ENCODE measurements at places on chromosomes 12 and 14. TPM values are rescaled to one million over a fixed set of nuclear protein-coding genes. Genes with fewer than 3 reads are reported as not detected.

GRCh38 chr14:82412545-82412944 is 878.9 kb upstream of the SEL1L start:
- DNase-seq: no peak

GRCh38 chr12:119696943-119697342 is 29.0 kb downstream of the PRKAB1 start:
- DNase-seq: no peak

- DNase-seq: no peak
These were observed 108.0 kb upstream of the MAX start for GRCh38 chr14:65210118-65210821.

DNA sequence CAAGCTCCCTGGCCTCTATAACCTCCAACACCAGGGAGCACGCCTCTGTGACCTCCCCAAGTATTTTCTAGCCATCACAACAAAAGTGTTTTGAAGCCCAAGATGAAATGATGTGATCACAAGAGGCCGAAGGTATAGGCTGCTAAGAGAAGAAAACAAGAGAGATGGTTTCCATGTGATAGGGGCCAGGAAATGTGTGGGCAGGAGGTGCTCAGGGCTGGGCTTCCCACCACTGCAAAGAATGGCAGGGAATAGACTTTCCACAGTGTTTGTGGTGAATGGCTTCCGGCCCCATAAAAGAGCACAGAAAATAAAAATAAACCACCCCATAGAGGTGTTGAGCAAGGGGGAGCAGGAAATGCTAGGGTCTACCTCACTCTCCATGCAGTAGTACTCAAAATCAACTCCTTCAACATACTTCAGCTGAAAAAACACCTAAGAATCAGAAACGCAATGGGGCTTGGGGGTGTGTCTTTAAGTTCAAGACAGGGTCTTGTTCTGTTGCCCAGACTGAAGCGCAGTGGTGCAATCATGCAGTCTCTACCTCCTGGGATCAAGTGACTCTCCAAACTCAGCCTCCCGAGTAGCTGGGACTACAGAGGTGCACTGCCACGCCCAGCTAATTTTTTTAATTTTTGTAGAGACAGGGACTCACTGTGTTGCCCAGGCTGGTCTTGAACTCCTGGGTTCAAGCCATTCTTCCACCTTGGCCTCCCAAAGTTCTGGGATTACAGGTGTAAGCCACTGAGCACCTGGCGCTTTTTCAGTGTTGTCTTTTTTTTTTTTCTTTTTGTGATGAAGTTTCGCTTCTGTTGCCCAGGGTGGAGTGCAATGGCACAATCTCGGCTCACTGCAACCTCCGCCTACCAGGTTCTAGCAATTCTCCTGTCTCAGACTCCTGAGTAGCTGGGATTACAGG is 27.1 kb downstream of the DAD1 start:
- DNase-seq: no peak

- no peak for DNase-seq
These were observed 107.0 kb downstream of the MGST1 start for GRCh38 chr12:16454481-16454880.

DNA sequence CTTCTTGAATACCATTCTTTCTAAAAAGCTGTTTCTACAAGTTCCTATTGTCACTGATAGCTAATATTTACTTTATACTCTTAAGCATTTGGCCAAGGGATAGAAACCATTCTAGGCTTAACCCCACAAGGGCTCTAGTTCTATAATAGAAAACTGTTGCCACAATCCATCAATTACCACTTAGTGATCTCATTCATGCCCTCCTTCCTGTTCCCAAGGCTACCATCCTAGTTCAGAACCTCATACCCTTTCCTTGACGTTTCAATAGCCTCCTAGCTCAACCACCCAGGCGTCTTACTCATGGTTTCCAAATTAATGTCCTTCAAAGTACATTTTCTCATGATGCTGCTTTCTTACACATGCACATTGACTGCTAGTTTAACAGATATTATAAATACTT is 493.5 kb downstream of the NAV3 start:
- no peak for DNase-seq

DNA sequence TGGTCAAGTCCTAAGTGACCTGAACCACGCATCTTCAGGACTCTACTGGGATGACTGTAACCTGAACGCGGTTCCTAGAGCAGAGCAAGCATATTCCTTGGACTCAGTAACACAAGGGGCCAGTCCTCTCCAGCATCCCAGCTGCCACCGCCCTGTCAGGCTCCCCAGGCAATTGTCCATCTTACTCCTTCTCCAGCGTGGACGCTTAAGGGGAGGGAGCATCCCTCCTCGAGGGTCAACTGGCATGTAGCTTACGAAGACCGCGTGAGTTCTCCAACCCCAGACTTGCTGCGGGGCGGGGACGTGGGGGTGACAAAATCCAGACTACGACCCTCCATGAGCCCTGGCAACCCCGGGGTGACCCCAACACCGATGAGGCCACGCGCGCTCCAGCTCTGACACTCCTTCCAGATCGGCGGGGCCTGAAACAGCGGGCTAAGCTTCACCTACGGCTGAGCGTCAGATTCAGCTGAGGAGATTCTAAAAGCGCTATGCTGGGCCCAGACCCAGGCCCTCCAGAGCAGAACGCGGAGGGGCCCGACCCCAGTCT is 846 bp upstream of the MTHFD1 start:
- DNase-seq: no peak

DNA sequence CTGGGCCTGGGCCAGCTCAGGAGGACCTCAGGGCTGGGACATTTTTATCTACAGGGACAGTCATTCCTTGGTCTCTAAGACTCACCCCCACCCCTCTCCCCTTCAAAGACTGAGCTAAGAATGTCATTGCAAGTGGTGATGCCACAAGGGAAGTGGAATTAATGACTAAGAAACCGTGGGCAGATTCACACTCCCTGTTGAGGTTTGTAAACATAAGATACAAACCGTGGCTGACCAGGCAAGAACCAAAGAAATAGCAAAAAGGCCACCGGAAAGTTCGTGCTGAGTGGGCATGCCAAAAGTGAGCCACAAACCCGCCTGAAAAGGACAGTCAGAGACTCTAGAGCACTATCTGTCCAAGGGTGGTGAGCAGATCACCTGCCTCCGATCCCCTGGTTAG is 25.7 kb downstream of the NUAK1 start:
- no peak for DNase-seq

DNA sequence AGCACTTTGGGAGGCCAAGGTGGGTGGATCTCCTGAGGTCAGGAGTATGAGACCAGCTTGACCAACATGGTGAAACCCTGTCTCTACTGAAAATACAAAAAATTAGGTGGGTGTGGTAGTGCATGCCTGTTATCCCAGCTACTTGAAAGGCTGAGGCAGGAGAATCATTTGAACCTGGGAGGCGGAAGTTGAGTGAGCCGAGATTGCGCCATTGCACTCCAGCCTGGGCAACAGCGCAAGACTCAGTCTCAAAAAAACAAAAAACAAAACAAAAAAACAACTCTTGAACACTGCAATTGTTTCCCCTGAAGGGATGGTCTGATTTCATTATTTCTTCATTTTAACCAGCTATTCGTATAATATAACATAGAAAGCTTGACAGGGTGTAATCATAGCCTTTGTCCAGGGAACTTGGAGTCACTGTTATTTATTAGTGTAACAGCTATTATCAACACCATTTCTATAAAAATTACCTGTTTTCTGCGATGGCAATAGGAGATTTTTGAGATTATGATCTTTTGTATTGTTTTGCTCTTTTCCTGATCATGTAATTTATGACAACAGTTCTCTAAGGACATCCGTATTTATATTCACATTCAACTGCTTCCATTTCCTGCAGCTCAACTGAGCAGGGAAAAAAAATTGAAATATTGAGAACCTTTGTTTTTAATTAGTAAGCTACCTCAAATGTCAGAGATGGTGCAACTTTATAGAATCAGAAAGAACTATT is 94.7 kb downstream of the DIP2B start:
- no peak for DNase-seq

DNA sequence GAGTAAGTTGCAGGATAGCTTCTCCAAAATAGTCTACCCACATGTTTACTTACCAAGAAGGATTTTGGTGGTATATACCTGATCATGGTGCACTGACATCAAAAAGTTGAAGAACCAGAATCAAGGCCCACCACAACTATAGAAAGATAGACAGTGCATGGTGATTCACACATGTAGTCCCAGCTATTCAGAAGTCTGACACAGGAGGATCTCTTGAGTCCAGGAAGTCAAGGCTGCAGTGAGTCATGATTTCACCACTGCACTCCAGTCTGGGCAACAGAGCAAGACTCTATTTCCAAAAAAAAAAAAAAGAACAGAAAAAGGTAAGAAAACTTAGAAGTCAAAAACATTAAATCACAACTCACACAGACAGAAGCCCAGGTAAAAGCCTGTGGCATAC is 422.2 kb upstream of the FOXG1 start:
- no peak for DNase-seq

GRCh38 chr12:15356951-15357364 is 34.6 kb downstream of the PTPRO start:
- DNase-seq: no peak

DNA sequence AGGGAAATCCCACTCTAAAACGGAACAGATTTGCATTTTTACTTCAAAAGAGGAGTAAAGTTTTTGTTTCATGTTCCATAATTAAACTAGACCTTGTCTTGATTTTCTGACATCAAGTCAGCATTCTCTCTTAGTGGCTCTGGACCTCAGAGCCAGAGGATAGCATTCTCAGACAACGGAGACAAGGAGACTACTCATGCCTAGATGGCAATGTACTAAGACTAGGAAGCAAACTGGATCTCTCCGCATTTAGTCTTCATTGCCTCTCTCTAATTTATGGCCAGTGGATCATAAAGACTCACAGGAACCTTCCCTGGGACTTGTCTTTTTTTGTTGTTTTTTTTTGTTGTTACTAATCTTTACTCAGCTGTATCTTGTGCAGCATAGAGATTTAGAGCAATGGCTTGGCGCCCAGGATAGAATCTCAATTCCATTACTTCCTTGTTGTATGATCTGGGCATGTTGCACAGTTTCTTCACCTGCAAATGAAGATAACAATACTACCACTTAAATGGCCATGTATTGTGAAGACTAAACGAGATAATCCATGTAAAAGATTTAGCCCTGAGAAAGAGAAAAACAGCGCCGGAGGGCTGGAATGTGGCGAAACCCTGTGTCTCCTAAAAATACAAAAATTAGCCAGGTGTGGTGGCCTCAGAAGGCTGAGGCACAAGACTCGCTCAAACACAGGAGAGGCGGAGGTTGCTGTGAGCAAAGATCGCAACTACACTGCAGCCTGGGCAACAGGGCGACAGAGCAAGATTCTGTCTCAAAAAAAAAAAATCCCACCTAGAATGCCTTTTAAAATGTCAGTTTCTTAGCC is 4.0 kb upstream of the GEMIN2 start:
- DNase-seq: no peak

GRCh38 chr14:61654026-61654425 is 41.3 kb upstream of the HIF1A start:
- DNase-seq: no peak

DNA sequence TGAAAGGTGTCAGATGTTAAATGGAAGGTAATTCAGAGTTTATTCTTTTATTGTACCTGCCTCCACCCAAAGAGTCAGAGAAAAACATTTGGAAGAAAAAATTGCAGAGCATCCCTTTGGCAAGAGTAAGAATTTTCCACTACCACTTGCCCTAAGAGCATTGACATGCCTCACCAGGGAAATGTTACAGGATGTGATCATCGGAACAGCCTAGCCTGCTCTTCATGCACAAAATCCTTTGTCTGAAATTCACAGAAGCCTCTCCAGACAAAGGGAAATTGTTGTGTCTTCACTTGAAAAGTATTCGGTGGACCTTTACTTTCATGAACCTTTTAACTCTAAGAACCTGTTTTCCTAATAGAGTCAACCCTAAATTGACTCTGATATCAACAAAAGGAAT is 36.9 kb downstream of the ATP2A2 start:
- DNase-seq: no peak

- DNase-seq: no peak
These were observed 44.1 kb downstream of the FBXW8 start for GRCh38 chr12:116954710-116955381.

KIAA0586 gene
- total RNA-seq: 41.1 TPM

SLC17A8 gene
- not detected for total RNA-seq

PYGL gene
- total RNA-seq: 45.3 TPM

All from neural crest cell (in vitro differentiated cells).